ENCODE measurements at places on chromosomes 7 and 10. TPM values are rescaled to one million over a fixed set of nuclear protein-coding genes. Genes with fewer than 3 reads are reported as not detected.

Gene CCL24
- polyA plus RNA-seq, result not detected

Gene TAS2R41
- polyA plus RNA-seq, result not detected

Gene IDI2
- polyA plus RNA-seq, result not detected

Gene PCDH15
- not detected for polyA plus RNA-seq

Gene HDAC9
- 0.73 TPM for polyA plus RNA-seq

Gene OR2A42
- polyA plus RNA-seq, result 0.12 TPM

Gene NCOA4
- 105 TPM for polyA plus RNA-seq

Gene FAM25A
- polyA plus RNA-seq, result not detected

Gene NUDT13
- polyA plus RNA-seq, result 1.9 TPM

Gene NXPH1
- not detected for polyA plus RNA-seq

Gene TES
- 77.5 TPM for polyA plus RNA-seq

Gene NAT16
- not detected for polyA plus RNA-seq

Gene SFTPA1
- polyA plus RNA-seq, result not detected

DNA sequence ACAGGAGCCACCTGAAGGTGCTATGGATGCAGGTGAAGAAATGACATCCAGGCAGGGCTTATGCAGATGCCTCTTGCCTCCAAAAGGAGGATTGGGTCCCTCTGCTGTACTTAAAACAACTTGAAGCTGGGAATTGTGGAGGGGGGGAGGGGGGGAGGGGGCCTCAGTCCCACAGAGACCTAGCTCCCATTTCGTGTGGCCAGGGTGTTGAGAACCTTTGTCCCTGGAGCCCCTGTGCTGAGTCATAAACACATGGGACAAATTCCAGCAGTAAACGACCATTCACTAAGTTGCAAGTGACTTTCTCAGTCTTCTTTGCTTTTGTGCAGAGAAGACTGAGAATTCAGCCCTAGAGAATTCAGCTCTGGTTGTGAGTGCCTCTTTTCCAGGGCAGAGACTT, 96.5 kb upstream of the PODXL start:
- DNase-seq, result no peak

DNA sequence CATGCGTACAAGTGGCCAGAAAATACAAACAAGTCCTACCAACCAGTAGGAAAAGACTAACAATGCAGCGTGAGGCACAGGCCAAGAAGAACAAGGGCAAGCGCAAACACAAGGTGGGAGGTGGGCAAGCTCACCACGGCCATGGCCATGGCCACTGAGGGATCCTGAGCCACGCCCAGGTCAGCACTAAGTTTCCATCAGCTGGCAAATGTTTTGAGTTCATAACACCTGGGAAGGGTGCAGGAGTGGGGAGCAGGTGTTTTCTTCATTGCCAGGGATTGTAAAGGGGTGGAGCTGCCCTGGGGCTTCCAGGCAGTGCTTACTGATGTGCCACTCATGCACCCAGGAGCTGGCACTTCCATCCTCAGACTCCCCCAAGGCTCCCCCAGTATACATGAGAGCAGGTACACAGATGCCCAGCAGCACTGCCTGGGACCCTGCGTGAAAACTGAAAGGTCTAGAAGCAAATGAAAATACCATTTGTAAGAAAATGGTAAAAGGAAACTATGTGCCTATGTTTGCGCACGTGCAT, 139.2 kb upstream of the RET start:
- no peak for DNase-seq

- DNase-seq, result peak; percentile 15
These were observed 161.6 kb upstream of the PRSS1 start for GRCh38 chr7:142587578-142588191.

DNA sequence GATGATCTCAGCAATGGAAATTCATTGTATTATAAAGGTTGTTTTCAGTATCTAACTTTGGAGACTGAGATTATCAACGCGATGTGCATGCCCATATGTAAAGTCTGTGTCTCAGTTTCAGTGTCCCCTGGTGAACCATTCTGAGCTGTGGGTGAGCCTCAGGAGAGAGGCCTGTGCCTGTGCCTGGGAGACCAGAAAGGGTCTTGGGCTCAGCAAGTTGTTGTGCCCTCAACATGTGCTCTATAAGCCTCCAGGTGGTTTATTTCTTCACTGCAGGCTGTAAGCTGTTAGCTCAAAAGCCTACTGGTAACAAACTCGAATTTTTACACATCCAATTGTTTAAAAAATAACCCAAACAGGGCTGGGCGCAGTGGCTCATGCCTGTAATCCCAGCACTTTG, 151.9 kb downstream of the PKD1L1 start:
- DNase-seq, result no peak

GRCh38 chr7:73647725-73648592, 19.7 kb upstream of the VPS37D start:
- DNase-seq, result no peak

DNA sequence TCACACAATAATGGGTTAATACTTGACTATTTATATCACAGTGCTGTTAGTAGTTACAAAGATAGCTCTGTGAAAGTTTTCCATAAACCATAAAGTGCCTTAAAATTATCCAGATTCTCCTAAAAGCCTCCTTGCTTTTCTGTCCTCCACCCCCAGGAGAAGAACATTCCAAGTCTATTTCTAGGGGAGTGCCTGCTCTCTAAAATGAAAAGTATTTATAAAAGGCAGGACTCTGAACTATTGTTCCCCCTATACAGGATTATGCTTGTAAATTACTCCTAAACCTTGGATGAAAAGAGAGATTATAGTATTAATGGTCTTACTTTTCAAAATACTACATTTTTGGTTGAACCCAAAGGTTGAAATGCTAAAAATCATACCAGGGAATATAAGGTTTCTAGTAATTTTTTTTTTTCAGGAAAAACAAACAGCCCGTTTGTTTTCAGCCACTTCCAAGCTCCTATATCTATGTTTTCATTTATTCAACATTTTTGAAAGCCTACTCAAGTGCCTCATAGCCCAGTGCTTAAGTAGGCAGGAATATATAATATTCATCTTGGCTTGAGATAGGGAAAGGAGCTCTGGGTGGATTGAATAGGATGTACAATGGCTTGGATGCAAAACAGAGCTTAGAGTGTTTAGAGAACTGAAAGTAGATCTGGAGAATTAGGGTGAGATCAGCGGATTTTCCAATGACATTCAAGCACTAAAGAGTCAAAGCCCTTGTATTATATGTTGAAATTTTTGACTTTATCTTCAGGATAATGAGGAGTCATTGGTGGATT, 320.7 kb downstream of the GPR37 start:
- no peak for DNase-seq

- no peak for DNase-seq
These were observed 31.2 kb downstream of the ADCYAP1R1 start for GRCh38 chr7:31083210-31083786.

GRCh38 chr7:157596881-157597280, 260.1 kb downstream of the DNAJB6 start:
- DNase-seq, result no peak

GRCh38 chr10:50431791-50432190, 180.5 kb upstream of the ASAH2 start:
- peak; percentile 96 for DNase-seq

GRCh38 chr7:93185303-93186027, 37.3 kb upstream of the SAMD9L start:
- DNase-seq, result no peak

DNA sequence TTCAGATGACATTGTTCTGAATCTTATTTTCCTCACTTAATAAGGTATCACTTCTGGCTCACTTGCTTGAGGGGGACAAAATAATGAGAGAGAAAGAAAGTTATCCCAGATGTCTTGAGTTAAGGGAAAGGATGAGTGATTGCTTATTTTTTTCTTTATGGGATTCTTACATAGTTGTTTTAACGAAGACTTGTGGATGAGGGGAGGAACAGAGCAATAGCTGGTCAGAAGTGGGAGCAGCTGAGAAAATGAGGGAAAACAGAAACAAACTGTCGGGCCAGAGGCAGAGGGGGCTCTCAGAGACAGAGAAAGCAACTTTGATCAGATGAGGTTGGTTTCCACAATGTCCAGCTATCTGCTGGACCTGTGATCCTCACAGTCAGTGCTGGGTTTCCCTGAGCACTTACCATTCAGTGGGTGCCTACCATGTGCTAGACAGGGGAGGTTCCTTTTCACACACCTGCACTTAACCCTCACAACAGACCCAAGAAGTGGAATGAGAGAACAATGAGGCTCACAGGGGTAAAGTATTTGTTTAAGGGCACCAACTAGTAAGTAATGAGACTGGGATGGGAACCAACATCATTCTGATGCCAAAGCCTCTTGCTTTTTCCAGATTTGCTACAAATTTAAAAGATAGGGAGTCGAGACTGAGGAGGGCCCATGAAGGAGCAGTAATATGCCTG, 64.2 kb downstream of the BICC1 start:
- no peak for DNase-seq

GRCh38 chr10:51007781-51008180, 66.5 kb upstream of the PRKG1 start:
- no peak for DNase-seq

DNA sequence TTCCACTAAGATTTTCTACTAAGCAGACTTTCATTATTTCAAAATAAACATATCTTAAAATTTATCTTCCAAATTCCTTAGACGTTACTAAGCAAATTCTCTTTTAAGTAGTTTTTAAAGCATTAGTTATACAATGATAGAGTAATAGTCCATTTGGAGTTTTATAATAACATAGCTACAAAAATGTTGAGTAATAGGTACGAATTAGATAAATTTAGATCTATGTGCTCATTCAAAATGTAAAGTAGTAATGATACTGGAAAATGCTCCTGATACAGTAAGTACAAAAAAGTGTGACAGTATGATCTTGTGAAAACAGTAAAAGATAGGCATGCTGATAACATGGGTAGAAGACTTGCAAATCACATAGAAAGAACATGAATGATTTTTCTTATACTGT, 4.5 kb downstream of the DMTF1 start:
- DNase-seq, result no peak

DNA sequence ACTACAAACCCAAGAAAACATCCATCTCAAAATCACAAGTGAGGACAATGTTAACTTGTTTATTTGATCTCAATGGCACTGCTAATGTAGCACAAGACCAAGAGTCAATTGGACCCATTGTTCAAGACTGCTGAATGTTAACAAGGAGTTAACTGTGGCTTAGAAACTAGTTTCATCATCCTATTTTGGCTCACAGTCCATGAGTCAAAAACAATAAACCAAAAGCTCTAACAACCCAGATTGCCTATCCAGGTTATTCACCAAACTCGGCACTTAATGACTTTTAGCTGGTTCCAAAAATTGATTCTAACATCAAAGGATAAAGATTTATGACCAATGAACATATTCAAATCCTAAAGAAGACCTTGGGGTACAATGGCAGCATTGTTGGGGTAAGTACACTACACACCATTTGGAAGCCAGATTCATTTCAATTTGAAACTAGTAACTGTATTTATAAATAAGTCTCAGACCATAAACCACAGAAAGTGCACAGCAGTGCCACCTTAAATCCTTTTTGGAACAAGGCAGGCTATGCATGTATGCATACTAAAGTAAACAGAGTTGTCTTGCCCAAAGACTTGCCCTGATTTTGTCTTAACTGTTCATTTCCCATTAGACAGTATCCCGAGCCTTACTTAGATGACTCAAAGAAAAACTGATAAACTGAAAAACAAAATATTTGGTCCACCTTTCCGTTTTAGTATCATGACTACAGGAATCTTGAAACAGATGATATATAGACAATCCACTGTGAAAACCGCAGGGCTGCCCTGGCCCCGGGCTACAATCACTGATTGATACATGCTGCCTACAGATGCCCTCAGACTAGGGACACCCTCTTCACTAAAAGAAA, 84.5 kb downstream of the SRPK2 start:
- DNase-seq, result peak; percentile 53

- no peak for DNase-seq
These were observed 74.9 kb downstream of the MINPP1 start for GRCh38 chr10:87579563-87579962.

GRCh38 chr7:137937202-137937560, 64.7 kb downstream of the CREB3L2 start:
- DNase-seq, result no peak

GRCh38 chr7:34019301-34019790, 114.0 kb downstream of the BMPER start:
- no peak for DNase-seq

GRCh38 chr7:7331523-7331922, 149.2 kb downstream of the C1GALT1 start:
- DNase-seq, result no peak

DNA sequence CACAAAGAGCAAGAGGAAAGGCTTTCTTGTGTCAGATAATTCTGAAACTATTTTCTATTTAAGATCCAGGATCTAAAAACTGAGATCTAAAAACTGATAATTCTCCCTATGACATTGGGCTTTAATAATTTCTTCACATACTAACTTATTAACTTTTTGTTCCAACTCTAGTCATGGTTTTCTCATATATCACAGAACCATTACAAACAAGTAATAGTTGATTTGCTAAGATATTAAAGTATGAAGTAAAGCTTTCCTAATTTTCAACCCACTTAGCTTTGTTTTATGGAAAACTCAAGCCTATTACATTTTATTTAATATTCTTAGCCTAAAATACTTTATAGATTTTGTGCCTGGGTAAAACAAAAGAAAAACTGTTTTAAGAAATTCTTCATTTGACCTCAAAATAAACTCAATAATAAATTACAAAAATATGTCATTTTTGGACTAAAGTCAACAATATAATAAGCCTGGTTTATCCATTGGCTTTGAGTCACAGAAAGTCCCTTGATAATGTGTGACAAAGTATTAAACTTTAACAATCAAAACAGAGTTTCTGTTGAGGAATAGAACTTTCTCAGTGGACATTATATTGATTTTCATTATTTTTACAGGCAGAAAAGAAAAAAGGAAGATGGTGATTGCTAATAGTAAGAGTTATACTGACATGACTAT, 1142.9 kb upstream of the SORCS1 start:
- no peak for DNase-seq

DNA sequence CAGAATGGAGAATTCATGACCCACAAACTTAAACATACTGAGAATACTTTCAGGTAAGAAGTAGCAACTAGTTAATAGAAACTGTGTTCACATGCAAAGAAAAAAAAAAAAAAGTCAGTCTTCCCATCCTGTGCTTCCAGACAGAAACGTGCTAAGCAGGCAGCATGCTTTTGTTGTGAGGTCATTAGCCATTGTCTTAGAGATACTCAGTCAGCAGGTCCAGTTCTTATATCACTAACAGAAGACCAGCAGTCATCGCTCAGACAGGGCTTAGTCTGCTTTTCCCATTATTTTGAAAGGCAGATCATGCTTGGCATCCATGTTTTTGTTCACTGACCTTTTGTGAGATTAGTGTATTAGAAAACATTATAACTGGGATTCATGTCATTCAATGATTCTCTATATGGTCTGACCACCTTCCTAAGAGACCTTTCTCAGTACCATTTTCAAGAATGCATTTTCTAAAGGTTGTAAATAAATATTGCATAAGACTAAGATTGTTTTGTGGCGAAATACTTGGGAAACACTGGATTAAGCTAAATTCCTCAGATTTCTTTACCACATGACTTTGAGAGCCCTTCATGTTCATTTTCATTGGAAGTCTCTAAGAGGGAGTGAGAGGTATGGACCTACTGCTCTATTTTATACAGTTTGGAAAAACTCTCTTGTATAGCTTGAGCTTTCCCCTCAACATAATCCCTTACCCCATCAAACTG, 45.0 kb upstream of the AGBL3 start:
- DNase-seq, result no peak

All from GM12878 (cell line).